Mesothelial cell of epicardium (in vitro differentiated cells): ENCODE measurements at places on chromosomes 11 and 22. TPM values are rescaled to one million over a fixed set of nuclear protein-coding genes. Genes with fewer than 3 reads are reported as not detected.

GRCh38 chr22:20062766-20063083 is 17.3 kb upstream of the DGCR8 start:
- DNase-seq: no peak

GRCh38 chr11:21494946-21495345 is 697.9 kb upstream of the ANO5 start:
- no peak for DNase-seq

GRCh38 chr22:46010951-46011626 is 34.1 kb upstream of the WNT7B start:
- DNase-seq: no peak

UCP3 gene
- total RNA-seq: 4.1 to 5.8 TPM (median 4.5 TPM) in 3 replicates
